ENCODE measurements at places on chromosomes 12 and 14. TPM values are rescaled to one million over a fixed set of nuclear protein-coding genes. Genes with fewer than 3 reads are reported as not detected.

GRCh38 chr12:6767353-6768319 lies 1.5 kb downstream of the PTMS start:
- DNase-seq: peak; percentile 47

GRCh38 chr14:53412819-53413675 lies 259.9 kb upstream of the DDHD1 start:
- peak; percentile 47 for DNase-seq

DNA sequence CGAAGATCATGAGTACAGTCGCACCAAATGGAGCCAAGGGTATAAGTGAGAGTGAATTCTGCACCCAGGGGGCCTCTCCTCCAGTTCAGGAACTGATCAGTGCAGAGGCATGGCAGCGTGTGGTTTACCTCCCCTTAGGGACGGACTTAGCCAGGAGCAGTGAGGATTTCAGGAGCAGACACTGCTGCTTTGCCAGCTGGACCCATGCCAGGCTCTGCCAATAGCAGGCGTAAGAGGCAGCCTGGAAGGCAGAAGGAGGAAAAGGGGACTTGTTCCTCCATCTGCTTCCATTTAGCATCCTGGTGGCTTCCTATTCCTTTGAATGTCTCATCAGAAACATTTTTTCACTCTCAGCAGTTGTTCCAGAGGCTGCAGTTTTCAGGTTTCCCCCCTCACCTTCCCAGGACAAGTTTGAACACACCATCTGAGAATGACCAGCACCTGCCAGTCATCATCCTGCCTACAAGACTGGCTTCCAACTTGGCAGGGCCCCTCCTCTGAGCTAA lies 137.0 kb upstream of the LMNTD1 start:
- DNase-seq: peak; percentile 66

- no peak for DNase-seq
These were observed 44.0 kb upstream of the FRMD6 start for GRCh38 chr14:51607711-51608110.

DNA sequence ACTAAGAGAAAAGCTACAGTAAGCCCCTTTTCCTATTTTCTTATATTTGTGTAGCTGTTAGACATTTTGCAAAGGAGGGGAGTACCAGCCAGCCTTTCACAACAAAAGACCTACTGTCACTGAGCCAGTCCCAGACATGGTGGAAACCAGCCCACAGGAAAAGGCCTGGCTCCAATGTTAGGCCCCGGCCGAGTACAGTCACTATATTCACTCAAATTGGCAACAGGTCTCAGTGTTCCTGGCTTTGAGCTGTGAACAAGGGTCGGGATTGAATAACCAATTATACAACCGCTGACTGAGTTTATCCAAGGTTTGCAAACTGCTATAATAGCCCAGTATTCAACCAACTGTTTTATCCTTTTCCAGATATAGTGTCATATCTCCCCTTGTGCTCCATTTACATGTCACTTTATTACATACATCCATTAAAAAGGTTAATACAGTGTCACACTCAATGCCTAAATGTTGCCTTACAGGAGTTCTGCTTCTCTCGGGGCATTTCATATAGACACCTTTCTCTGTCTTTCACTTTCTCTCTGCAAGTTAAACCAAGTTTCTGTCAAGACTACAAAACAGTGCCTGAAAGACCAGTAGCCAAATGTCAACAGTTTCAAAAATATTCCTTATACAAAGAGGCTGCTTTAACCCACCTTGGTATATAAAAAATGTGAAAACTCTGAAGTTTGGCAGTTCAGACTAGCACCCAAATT lies 178.1 kb downstream of the SOX5 start:
- no peak for DNase-seq

DNA sequence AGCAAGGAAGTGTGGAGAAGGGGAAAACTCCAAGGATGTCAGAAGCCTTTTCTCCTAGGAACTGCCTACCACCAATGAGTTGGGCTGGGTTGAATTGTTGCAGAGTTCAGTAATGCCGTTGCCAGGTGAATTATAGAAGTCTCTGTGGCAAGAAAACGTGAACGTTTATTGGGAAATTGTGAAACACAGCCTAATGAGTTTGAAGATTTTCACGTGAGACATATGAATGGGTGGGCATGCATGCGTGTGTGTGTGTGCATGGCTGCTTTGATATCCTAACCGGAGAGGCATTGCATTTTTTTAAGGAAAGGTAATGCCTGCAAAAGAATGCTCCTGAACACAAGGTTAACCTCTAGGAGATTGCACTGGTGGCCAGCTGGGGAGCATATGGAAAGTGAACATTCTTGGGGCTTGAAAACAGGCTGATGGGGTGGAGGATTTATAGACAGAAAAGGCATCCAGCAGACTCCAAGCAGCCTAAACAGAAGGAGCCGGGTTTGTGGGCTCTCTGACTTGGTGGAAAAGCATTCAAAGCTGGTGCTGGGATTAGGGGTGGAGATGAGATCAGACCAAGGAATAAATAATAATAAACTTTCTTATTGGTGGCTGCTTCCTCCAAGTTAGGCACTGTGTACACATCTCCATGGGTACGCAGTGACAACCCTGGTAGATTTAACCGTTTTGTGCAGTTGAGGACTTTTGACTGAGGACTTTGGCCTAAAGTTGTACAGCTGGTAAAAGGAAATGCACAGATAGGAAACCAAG lies 67.8 kb downstream of the NTF3 start:
- no peak for DNase-seq

GRCh38 chr12:90004319-90005074 lies 295.9 kb upstream of the ATP2B1 start:
- no peak for DNase-seq

DNA sequence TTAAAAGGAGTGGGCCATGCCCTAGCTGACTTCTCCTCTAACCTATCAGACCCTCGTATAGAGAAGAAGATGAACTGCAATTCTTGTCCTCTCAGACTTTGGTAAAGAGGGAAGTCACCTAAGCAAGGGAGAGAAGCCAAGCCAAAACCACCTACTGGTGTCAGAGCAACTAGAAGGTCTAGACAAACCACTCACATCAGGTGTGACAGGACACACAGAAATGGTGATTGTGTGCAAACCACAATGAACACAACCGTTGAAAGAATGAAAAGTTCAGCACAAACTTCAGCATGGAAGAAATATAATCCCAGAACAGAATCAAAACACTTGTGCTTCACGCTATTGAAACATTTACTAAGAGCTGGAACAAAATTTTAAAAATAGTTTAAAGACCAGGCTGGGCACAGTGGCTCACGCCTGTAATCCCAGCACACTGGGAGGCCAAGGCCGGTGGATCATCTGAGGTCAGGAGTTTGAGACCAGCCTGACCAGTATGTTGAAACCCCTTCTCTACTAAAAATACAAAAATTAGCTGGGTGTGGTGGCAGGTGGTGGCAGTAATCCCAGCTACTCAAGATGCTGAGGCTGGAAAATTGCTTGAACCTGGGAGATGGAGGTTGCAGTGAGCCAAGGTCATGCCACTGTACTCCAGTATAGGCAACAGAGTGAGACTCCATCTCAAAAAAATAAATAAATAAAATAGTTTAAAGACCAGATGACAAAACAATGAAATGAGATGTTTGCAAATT lies 56.2 kb upstream of the NTF3 start:
- DNase-seq: no peak

DNA sequence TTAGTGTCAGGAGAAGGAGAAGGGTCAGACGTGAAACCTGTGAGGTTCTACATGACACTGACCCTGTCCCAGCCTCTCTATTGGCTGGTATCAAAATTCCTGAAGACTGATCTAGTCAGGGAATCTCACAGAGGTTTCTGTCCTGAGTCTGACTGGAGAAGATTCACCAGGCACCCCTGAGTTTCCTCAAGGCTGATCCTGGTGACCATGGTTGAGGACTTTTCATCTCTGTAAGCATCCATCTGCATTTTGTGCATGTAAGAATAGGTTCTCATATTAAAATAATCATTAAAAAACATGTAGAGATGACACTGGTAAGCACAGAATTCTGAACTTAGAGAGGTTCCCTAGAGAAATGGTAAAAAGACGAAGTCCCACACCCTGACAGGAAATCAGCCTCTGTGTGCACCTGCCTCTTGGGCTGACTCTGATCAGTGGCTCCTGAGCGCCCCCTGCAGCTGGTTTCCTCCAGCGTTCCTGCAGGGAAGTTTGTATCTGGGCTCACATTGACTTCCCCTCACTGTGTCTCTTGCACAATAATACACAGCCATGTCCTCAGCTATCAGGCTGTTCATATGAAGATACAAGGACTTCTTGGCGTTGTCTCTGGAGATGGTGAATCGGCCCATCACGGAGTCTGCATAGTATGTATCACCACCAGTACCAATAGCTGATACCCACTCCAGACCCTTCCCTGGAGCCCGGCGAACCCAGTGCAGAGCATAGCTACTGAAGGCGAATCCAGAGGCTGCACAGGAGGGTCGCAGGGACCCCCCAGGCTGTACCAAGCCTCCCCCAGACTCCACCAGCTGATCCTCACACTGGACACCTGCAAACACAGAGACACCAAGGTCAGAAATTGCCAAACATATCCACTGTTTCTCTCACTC lies 991.9 kb downstream of the TMEM121 start:
- DNase-seq: no peak

DNA sequence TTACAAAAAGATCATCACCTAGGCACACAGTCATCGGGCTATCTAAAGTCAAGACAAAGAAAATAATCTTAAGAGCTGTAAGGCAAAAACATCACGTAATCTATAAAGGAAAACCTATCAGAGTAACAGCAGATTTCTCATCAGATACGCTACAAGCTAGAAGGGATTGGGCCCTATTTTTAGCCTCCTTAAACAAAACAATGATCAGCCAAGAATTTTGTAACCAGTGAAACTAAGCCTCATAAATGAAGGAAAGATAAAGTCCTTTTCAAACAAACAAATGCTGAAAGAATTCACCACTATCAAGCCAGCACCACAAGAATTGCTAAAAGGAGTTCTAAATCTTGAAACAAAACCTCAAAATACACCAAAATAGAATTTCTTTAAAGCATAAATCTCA lies 191.6 kb upstream of the BMP4 start:
- peak; percentile 38 for DNase-seq

FOXG1 gene
- total RNA-seq: not detected

LRRIQ1 gene
- total RNA-seq: 0.68 TPM

CTDSP2 gene
- 85.4 TPM for total RNA-seq

TIMELESS gene
- total RNA-seq: 8.8 TPM

MIPOL1 gene
- total RNA-seq: 13.0 TPM

PRKD1 gene
- total RNA-seq: 16.5 TPM

GDF3 gene
- 2.9 TPM for total RNA-seq

RHEBL1 gene
- 1.2 TPM for total RNA-seq

PLA2G1B gene
- not detected for total RNA-seq

INHBC gene
- not detected for total RNA-seq
